ENCODE measurements at places on chromosomes 3 and 15.
A peak's percentile ranks its signal among the peaks of the same experiment; 100 is the strongest.

DNA sequence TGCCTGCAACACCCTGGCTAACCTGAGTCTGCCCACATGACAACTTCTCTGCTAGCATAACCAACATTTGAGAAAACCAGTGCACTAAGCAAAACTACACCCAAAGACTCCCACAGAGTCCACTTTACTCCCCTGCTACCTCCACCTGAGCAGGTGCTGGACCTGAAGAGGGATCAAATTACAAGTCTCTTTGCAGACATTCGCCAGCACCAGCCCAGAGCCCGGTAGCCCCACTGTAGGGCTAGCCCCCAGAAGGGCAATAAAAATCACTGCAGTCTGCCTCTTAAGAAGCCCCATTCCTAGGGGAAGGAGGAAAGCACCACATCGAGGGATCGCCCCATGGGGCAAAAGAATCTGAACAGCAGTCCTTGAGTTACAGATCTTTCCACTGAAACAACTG lies 472.2 kb downstream of the GRM7 start:
- DNase-seq: no peak

DNA sequence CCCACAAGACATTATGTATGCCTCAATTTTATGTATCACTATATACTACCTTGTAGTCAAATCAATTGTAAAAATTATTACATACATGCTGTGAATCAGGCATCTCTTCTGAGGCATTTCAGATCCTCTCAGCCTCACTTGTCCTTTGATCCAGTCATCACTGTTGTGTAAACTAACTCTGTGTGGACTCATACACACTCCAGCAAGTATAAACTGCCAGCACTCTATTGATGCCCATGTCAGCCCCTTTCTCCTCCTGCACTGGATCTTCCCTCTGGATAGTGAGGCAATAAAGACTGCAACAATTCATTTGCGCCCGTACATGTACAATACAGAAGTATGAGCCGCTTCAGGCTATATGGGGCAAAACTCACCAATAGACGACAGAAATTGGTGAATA lies 364.7 kb upstream of the TGFBR2 start:
- no peak for DNase-seq

GRCh38 chr3:34807611-34808010 lies 831.7 kb upstream of the ARPP21 start:
- no peak for DNase-seq

DNA sequence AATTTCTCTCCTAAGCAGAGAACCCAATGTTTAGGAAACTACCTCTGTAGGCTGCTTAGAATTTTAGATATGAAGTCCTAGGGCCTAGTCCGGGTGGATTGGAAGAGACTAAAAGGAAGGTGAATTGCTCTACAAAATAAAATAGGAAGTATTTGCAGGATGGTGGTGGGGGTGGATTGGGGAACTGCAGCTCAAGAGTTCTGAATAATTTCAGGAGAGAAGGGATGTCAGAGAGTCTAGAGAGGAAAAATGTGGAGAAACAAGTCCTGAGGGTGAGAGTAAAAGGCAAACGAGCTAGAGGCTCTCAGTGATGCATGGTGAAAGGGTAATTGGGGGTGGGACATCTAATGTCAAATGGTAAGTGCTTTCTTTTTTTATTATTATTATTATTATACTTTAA lies 10.2 kb upstream of the CP start:
- no peak for DNase-seq

DNA sequence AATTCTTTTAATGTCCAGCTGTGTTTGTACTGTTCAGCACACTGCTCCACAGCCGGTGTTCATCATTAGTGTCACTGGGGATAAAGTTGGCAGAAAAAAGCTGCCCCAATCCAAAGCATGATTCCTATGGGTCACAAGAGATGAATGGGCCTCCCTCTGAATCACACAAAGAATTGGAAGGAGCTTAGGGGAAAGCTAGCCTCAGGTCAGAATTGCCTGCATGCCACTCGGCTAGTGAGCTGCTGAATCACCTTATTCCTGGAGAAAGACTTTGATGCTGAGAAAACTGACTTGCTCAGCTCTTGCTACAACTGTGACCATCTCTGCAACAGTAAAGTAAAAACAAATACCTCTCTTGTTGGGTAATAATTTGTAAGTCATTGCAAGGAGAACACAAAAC lies 3.5 kb downstream of the CCK start:
- no peak for DNase-seq

DNA sequence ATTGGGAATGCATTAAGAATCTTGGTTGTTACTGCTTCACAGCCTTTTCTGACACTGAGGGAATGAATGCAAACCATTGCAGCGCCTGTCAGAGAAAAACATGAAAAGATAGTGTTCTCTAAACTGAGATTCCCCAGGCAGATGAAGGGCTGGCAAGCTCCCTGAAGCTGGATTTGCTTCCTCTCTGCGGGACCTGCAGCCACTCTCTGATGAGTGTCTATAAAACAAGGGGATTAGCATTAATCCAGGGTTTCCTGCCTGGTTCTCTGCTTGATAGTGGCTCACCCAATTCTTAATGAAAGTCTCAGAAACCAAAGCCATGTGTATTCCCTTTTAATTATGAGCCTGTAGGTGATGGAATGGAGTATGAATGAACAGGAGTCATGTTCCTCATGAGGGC lies 344.3 kb upstream of the UMPS start:
- DNase-seq: no peak

GRCh38 chr15:73716417-73716816 lies 32.2 kb downstream of the CD276 start:
- no peak for DNase-seq

DNA sequence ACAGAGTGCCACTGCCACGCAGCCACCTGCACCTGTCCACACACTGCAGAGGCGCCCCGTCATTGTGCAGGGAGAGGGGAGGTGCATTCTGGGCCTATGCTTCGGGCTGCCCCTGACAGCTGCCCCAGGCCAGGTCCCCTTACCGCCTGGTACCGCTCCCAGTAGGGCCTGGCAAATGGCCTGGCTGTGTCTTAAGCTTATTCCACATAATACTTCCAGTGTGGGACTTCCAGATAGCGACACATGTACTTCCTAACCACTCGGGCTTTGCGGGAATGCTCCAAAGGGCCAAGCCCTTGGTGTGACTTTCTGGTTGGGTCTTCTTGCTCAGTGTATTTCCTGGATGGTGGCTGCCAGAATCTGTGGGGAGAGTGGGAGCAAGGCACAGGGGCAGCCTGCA lies 254.3 kb upstream of the CHRNA7 start:
- DNase-seq: no peak

GRCh38 chr3:101377796-101378195 lies 57.4 kb upstream of the IMPG2 start:
- DNase-seq: no peak

DNA sequence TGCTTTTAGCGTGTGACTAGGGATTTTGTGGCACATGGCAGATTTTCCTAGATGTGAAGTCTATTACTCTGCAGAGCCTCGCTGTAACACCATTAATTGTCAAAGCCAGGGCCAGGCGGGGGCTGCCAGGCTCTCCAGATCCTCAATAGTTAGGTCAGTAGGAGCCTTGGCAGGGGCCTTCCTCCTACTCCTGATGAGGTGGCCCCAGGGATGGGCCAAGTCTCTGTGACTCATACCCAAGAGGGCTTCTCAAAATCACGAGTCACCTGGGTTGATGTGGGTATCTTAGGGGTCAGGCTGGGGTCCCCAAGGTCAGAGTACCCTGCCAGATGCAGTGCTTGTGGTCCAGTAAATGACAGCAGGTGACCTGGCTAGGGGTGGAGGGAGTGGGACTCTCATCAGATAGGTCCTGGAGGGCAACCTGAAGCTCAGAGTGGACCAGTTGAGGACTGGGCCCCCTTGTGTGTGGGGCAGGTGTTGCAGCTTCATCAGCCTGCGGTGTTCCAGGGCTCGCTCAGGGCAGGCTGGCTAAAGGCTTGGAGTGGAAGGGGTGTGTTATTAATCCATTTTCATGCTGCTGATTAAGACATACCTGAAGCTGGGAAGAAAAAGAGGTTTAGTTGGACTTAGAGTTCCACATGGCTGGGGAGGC lies 88.5 kb upstream of the MYZAP start:
- no peak for DNase-seq

GRCh38 chr3:32973982-32974381 lies 22.5 kb downstream of the CCR4 start:
- DNase-seq: no peak

GRCh38 chr3:89300526-89300925 lies 193.1 kb downstream of the EPHA3 start:
- DNase-seq: no peak

GRCh38 chr15:47685141-47685870 lies 32.0 kb upstream of the SEMA6D start:
- DNase-seq: no peak

GRCh38 chr15:85832394-85832793 lies 37.7 kb upstream of the KLHL25 start:
- DNase-seq: no peak

DNA sequence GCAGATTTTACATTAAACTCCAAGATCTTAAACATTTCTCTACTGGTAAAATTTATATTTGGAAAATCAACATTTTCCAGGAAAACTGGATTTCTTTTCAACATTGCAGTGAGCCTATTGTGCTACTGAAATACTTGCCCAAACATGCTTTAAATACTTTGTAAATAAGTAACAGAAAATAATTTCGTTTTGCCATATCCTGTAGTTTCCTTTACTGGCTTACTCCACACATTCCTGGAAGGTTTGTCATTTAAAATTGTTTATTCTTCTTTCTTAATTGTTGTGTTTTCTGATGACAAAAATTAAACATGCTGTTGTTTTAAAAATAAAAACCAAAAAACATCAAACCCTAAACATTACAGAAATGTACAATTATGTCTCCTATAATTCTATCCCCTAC lies 22.0 kb downstream of the ACAD11 start:
- no peak for DNase-seq

GRCh38 chr15:41811432-41812195 lies 16.3 kb upstream of the JMJD7 start:
- DNase-seq: peak; percentile 45

DNA sequence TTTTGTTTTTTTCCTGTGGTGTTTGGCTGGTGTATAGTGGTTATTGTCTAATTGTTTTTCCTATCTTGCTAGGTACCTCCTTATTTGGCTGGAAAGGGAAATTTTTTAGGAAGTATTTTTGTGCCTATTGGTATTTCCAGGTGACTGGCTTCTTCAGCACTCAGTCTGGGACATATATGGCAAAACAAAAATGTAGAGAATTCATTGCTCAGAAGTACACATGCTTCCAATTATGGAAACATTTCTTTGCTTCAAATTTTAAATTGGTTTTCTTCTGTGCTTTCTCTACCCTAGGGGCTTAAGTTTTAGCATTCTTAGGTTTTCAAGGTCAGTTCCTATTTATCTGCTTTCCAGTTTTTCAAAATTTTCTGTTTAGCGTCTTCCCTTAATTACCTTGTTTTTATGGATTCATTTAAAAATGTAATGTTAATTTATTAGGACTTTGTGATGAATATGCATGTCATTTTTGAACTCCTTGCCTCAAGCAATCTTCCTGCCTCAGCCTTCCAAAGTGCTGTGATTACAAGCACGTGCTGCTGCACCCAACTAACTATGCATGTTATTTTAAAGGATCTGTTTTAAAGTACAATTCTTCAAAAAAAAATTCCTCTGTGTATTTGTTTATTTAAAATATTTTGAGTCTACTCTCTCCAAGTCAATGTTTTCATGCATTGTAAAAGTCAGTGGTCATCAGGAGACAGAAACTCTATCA lies 231.9 kb upstream of the DPPA4 start:
- no peak for DNase-seq

DNA sequence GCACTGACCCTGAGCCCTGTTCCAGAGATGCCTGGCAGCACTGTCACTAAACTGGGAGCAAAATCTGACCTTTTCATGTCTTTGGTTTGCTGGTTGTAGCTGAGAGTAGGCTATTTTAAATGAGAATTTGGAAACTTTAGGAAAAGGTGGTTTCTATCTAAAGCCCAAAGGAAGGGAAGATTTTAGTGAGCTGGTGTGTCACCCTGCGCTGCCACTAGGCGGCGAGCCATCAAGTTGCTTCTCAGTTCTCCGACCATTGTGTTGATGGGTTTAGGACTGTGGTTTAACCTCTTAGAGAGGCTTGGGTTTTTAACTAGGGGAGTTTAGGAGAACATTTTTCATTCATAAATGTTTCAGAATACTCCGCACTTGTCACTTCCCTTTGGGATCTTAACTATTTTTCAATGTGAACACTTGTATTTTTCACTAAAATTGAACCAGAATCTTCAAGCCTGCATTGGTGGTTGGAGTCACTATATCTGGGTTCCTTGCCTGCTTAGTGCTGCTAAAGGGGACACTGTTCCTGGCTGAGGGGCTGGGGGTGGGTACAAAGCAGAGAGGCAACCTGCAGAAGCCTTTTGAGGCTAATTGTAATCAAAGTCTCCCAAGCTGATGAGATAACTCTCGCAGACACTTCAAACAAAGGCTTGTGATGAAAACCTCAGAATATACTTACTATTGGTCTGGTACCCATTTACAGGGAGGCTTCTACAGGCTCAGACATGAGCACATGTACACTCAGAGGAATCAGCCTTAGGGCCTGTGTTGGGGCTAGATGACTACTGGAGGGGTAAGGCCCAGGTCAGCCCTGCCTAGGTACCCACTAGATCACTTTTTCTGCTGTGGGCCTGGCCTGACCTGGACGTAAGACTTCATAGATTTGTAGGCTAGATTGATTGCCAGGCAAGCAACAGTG lies 16.8 kb downstream of the EXOSC7 start:
- DNase-seq: no peak

GRCh38 chr3:57079474-57079831 lies 19.0 kb downstream of the SPATA12 start:
- no peak for DNase-seq

- no peak for DNase-seq
Observed at GRCh38 chr3:126146525-126147146, 33.8 kb downstream of the ALDH1L1 start.

GRCh38 chr15:57923750-57924149 lies 141.8 kb downstream of the ALDH1A2 start:
- DNase-seq: no peak

- DNase-seq: no peak
Observed at GRCh38 chr3:99248130-99248529, 346.6 kb upstream of the DCBLD2 start.

DNA sequence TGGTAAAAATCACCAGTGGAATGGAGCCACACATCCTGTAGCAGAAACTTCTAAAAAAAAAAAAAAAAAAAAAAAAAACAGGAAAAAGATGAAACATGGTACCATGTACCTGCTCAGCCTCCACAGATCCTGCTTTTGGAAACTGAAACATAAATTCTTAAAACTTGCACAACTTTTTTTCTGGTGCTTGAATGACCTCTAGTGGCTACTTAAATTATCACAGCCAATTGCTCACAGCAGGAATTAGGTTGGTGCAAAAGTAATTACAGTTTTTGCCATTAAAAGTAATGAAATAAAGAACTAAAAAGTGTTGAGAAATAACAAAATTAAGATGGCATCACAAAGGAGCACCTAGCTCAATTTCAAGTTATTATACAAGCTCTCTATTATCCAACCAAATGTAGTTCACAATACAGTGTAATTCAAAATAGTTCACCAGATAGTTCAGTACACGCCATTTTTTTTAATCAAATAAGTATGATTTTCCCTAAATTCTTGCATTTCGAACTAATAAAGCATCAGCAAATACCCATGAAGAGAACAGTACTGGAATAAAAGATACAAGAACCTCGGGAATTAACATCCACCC lies 80.6 kb downstream of the ULK4 start:
- DNase-seq: no peak
